ENCODE measurements at places on chromosomes 13 and 19. TPM values are rescaled to one million over a fixed set of nuclear protein-coding genes. Genes with fewer than 3 reads are reported as not detected.

- no peak for DNase-seq
Measured at GRCh38 chr19:41569481-41570150, 6.3 kb upstream of the CEACAM21 start.

GRCh38 chr13:27635266-27635665, 13.6 kb downstream of the POLR1D start:
- no peak for DNase-seq

DNA sequence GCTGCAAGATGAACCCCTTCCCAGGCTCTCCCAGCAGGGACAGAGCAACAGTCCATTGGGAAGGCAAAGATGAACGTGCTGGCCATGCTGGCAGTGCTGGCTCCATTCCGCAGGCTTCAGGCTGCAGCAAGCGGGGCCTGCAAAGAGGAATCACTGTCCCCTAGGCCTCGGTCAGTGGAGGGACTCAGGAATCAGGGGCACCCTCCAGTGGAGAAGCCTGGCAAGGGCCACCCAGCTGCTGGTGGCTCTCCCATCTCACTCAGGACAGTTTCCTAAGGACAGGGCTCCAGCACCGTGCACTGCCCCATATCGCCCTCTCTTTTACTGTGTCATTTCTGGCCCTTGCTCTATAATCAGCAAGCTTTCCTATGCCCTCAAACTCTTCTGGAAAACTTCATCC, 498.6 kb downstream of the EFNB2 start:
- peak; percentile 75 for DNase-seq

- no peak for DNase-seq
Measured at GRCh38 chr13:100954430-100955305, 280.1 kb upstream of the TMTC4 start.

DNA sequence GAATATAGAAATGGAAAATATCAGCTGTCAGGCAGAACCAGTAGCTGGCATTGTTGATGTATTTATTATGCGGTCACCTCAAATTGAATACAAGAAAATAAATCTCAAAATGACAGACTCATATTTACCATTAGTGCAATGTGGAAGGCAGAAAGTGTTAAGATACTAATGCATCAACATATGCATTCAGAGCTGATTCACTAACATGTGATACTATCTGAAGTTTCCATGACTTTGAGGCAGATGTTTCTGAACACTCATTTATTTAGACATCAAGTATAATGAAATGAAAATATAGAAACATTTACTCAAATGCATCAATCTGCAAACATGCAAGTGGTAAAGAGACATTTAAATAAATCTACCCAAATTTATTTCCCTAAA, 474.2 kb upstream of the SLC10A2 start:
- DNase-seq: no peak

- DNase-seq: no peak
Measured at GRCh38 chr19:45890877-45891276, 4.9 kb upstream of the IRF2BP1 start.

DNA sequence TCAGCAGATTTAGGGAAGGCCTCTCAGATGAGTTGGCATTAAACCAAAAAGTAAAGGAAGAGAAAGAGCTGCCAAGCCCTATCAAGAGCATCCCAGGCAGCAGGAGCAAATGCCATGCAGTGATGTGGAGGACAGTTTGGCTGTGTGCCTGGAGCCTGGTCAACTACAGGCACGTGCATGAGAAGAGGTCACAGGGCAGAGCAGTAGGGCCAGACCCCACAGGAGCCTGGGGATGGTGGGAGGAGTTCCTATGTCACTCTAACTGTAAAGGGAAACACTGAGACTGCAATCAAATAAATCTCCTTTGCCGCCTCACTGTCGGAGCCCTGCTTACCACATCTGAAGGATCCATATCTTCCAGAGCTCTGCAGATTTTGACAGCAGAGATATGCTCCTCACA, 240.5 kb downstream of the ENOX1 start:
- no peak for DNase-seq

GRCh38 chr13:52432456-52432855, 18.0 kb downstream of the VPS36 start:
- DNase-seq: no peak

ZNF763 gene
- 3.6 TPM for total RNA-seq

GPR12 gene
- total RNA-seq: not detected

- no peak for DNase-seq
Measured at GRCh38 chr13:97798836-97799235, 154.6 kb upstream of the IPO5 start.

DNA sequence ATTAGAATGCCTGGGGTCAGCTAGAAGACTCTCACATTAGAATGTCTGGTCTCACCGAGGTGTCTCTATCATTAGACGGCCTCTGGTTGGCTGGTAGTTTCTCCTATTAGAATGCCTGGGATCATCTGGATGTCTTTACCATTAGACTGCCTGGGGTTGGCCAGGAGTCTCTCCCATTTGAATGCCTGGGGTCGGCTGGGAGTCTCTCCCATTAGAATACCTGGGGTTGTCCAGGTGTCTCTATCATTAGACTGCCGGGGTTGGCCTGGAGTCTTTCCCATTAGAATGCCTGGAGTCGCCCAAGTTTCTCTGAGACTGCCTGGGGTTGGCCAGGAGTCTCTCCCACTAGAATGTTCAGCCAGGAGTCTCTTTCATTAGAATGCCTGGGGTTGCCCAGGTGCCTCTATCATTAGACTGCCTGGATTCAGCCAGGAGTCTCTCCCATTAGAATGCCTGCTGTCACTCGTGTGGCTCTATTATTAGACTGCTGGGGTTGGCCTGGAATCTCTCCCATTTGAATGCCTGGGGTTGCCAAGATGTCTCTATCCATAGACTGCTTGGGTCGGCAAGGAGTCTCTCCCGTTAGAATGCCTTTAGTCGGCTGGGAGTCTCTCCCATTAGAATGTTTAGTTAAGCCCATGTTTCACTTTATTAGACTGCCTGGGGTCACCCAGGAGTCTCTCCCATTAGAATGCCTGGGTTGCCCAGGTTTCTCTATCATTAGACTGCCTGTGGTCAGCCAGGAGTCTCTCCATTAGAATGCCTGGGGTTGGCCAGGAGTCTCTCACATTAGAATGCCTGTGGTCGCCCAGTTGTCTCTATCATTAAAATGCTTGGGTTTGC, 1467.8 kb downstream of the UQCRFS1 start:
- peak; percentile 13 for DNase-seq

STK24 gene
- total RNA-seq: 136 TPM

DNA sequence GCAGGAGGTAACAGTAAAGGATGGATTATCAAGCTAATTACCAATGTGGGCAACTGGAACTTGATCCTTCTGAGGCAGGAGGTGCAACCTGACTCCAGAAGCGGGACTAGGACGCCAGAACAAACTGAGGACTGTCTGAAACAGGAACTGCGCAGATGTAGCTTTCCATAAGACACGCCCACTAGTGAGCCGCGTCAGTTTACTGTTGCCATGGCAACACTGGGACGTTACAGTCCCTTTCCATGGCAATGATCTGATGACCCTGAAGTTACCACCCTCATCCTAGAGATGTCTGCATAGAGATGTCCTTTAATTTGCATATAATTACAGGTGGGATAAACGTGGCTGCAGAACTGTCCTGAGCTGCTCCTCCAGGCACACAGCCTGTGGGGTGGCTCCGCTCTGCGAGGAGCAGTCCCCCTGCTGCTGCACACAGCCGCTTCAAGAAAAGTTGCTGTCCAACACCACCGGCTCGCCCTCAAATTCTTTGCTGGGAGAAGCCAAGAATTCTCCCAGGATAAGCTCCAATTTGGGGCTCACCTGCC, 816.6 kb downstream of the UQCRFS1 start:
- DNase-seq: no peak

ZNF526 gene
- total RNA-seq: 16.0 TPM

DNA sequence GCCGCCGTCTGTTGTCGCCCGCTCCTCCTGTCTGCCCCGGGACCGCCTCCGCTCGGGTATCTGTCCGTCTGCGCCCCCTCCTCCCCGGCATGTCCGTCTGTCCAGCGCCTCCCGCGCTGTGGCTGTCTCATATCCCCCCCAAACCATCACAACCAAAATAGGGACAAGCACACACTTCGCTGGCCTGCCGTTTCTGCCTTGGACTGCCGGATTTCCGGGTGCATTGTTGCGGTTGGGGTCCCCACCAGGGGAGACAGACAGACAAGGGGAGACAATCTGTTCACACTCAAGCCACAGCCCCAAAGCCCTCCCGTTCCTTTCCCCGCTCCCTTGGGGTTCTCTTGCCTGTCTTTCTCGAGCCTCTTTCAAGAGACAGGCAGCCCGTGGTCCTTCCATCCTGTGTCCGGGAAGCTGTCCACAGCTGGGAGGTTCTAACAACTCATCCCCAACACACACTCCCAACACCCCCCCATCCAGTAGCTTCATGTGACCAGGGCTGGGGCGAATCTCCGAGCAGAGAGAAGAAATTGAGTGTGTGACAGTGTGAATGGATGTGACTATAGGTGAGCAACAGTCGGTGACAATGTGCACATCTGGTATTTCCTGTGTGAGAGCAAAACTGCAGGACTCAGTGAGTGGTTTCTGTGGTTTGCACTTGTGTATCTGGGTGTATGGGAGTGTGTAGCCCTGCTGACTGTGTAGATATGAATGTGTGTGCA, 16.5 kb upstream of the FOSB start:
- DNase-seq: peak; percentile 69

- no peak for DNase-seq
Measured at GRCh38 chr19:7544626-7545025, 9.1 kb downstream of the PNPLA6 start.

ZBTB45 gene
- 10.7 TPM for total RNA-seq

DNA sequence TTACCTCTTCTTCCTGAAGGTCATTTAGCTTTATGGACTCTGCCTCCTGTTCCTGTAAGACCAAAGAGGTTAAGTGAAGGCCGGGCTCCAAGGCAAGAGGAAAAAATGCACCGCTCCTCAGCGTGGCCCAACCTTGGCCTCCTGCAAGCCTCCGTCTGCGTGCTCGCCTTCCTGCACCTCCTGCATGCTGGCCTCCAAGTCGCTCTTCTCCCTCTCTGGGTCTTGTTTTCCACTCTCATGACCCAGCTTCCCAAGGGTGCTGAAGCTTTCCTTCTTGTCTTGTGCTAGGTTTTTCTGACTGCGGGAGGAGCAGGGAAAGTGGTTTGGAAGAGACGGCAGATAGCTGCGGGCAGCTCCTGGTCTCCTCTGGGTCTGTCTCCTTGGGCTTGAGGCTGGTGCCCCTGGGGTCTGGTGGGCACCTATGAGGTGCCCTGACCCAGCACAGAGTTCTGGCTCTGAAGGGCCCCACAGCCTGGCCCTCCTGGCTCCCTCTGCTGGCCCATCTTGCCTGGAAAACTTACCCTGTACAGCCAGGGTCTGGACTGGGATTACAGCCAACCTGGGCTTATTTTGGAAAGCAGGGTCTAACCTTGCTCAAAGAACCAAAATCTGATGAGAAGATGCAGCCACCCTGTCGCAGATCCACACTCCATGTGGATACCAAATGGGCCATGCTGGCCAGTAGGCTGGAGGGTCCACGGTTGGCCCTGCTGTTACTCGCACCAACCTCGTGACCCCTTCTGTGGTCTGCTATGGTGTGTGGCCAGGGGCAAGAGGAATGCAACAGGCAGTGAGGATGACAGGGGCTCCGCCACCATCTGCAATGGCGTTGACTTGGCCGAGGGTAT, 5.2 kb downstream of the C13orf46 start:
- no peak for DNase-seq

DNA sequence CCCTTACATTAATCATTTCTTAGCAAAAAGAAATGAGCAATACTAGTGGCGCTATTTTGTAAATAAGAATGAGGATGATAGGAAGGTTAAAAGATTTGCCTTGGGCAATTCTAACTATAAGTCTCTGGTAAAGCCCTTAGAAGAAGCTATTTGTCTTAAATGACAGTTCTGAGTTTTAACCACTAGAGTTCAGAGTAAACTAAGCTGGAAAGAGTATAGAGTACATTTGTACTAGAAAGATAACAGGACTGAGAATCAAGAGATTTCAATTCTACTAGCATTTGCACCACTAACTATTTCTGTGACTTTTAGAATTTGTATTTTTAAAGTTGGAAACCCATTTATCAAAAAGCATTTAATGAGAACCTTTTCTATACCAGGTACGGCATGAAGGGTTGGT, 750.3 kb downstream of the OLFM4 start:
- DNase-seq: no peak

DNA sequence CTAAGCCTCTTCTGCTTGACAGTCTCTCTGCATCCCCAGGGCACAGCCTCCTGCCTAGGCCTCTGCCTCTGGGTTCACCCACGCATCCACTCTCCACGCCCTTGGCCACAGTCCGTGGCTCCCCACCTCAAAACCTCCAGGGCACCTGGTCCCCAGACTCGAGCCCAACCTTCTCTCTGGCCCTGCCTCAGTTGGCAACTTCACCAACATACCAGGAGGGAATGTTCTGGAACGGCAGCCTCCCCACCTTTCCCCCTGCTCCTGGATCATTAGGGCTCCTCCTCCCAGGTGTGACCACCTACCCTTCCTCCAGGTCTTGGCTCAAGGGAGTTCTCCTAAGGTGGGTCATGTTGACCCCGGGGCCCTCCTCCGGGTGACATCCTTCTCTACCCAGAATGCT, 69.1 kb downstream of the SOX1 start:
- DNase-seq: peak; percentile 20

KCTD12 gene
- 2.6 TPM for total RNA-seq

ZNF284 gene
- 2.5 TPM for total RNA-seq

DNA sequence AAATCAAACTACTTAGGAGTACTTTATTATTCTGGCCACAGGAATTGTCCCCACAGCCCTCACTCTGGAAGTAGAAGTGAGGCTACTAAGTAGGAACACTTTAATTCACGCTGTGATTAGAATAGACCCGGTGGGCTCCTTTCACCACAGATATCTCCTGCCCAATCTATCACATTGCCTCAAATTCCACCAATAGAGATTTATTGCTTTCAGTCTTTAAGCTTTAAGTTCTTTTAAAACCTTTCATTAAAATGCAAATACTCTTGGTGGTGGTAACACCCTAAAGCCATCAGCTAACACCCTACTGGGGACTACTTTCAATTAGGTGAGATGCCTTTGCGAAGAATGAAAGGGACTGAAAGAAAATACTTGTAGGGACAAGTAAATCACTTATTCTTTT, 181.9 kb downstream of the DACH1 start:
- peak; percentile 51 for DNase-seq

DNA sequence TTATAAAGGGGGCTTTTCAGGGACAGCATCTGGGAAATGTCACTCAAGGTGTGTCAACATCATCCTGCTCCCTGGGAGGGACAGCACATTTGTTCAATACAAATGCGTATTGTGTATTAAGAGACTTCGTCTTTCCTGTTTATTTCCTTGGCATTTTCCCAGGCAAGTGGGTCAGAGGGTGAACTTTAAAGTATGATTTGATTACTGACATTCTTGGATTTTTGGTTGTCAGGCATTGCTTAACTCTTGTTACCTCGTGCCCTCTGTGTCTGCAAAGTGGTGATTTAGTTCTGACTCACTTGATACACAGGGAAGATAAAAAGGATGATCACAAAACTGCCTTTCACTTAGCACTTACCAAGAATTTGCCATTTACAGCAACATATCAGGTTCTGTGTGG, 292.7 kb downstream of the SUCLA2 start:
- DNase-seq: no peak

ZNF723 gene
- not detected for total RNA-seq

LILRA6 gene
- total RNA-seq: not detected
